T-helper 17 cell (primary cell): ENCODE measurements at places on chromosomes 7 and 10.
A peak's percentile ranks its signal among the peaks of the same experiment; 100 is the strongest.

DNA sequence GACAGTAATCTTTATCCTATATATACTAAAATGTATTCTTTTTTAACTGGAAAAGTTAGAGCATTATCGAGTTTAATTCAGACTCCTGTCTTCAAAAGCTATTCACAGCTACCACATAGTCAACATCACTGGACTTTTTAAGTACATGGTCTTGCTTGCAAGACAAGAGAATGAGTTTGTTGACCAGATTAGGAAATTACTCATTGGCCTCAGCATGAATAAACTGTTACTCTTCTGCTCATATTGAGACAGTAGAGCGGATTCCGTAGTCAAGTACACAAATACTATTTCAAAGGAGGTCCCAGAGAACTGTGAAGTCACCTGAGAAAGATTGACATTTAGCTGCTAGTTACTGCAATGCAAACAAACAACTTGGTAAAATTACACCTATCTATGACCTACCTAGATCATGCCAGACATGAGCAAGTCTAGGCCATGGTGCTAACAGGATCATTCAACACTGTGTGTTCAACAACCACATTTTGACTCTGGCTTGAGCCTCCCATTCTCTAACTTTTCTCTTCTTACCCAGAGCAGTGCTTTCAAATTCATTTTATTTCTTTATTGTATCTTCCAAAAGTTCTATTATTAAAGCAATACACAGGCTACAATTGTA, 280.9 kb downstream of the NEBL start:
- no peak for DNase-seq

DNA sequence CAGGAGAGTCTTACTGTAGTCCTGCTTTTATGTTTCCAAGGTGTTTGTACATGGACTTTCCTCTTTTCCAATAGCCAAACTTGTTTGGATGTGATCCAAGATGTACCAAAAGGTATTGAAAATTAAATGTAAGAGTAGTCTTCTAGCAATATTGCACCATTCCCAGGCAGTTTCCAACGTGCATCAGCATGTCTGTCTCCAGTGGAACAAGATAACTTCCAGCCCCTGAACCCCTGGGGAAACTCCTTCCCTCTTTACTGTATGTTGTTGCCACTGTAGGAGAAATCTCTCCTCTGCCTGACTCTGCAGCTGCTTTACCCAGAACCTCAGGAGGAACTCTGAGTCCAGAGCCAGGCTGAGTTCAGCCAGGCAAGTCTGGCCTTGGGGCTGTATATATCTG, 18.5 kb downstream of the ARMC10 start:
- DNase-seq: no peak

DNA sequence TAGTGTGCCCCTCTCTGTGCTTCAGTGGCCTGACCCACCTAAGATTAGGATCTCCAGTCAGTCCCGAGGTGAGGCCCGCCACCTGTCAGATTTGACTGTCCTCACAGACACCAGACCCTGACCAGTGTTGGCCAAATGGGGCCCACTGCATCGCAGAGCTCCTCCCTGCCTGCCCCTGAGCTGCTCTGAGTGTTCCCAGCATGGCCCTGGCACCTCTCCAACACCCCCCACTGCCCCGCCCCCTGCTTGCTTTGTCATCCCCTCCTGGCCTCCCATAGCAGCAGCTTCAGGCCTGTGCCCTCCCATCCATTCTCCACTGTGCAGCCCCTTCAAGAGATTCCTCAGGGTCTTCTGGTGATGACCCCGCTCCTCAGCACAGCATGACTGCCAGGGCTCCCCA, 67.6 kb downstream of the C10orf120 start:
- DNase-seq: no peak

DNA sequence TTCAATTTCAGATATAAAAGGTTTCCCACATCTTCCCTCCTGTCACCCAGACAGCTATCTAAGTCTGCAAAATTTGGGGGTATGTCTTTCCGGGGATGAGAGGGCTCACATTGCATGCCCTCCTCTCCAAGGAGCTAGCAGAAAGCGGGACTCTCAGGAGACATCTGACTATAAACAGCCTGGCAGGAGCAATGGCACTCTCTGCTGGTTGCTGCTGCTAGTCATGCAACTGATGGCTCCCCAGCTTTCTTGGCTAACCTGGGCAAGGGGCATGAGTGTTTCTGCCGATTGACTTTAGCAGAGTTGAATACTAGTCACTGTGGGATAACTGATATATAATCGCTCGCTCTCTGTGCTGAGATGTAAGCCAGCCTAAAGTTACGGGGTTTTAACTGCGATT, 12.0 kb downstream of the TBX20 start:
- DNase-seq: no peak

- no peak for DNase-seq
Measured at GRCh38 chr10:122290334-122290733, 19.2 kb downstream of the BTBD16 start.

- DNase-seq: no peak
Measured at GRCh38 chr7:8516976-8517375, 83.6 kb downstream of the NXPH1 start.

- DNase-seq: no peak
Measured at GRCh38 chr7:111867348-111867931, 305.1 kb upstream of the IMMP2L start.

DNA sequence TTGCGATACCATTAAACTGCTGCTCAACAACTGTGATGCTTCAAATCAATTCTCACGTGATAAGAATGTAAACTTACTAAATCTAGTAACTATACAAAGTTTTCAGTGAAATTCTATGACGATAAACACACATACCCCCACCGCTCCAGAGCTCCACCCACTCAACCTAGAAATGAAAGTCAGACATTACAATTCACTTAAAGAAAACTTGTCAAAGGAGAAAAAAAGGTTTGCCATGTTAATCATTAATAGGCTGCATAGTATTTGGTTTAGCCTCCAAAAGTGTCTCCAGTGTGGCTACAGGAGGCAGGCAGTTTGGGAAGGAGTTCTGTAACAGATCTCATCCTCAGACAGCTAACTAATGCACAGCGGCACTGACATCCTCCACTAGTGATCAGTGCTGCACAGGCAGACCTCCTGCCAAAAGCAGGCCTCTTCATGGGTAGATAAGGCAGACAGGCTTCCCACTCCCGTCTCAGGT, 3.1 kb downstream of the HERPUD2 start:
- DNase-seq: no peak

- DNase-seq: no peak
Measured at GRCh38 chr10:22278441-22278782, 37.8 kb upstream of the COMMD3 start.

- DNase-seq: no peak
Measured at GRCh38 chr7:139871331-139871730, 42.3 kb downstream of the TBXAS1 start.

- no peak for DNase-seq
Measured at GRCh38 chr10:51706225-51706624, 6.8 kb upstream of the CSTF2T start.

GRCh38 chr7:116177009-116177408, 33.3 kb upstream of the TES start:
- no peak for DNase-seq

GRCh38 chr7:150994141-150994837, 3.5 kb downstream of the NOS3 start:
- no peak for DNase-seq

GRCh38 chr7:41391818-41392217, 311.1 kb downstream of the INHBA start:
- no peak for DNase-seq

DNA sequence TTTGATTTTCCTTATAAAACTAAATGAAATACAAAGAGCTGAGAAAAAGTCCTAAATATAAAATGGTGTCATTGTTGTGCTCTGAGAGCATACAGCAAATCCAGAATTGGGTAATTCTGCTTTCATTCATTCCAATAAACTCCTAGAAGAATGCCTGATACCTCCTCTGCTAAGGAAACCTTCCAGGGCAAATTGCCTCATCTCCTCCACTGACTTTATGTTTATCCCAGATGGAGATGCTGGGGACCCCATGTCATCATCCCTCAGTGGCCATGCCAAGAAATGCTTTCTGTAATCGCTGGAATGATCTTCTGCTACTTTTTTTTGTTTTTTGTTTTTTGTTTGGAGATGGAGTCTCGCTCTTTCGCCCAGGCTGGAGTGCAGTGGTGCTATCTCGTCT, 119.3 kb upstream of the PRKCQ start:
- DNase-seq: no peak

DNA sequence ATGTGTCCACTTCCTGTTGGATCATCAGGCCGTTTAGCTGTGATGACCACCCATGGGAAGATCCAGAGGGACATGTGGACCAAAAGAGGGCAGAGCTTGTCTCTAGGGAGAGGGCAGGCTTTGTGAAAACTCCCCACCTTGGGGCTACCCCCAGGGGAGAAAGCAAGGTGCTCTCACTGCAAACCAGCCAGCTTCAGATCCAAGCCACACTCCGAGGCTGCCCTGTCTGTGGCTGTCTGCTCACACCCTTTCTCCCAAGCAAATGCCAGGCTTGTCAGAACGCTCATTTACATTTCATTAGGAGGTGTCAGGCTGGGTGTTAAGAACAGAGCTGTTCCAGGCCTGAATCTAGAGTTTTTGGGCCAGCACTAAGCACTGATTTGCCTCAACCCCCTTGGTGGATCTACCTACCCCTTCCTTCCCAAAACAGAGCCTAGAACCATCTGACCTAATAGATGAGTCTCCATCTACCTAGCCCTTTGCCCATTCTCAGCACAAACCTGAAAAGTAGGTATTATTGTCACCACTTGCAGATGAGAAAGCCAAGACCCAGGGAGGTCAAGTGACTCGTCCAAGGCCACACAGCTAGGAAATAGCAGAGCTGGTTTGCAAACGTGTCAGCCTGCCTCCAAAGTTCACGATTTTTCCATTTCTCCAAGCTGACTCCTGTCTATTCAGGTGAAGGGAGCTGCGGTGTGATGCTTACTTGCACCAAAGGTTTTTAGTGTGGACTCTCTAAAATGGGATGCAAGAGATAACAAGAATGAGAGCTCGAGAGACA, 130.9 kb downstream of the EMX2 start:
- no peak for DNase-seq

DNA sequence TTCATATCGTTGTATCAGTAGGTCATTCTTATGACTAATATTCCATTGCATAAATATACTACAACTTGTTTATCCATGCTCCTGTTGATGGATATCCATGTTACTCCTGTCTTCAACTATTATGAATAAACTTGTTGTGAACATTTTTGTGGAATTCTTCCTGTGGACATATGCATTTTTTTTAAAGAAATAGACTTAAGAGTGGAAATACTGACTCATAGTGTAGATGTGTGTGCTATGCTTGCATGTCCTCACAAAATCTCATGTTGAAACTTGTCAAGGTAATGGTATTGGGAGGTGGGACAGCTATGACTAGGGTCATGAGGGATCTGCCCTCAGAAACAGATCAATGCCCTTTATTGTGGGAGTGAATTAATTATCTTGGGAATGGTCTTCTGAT, 240.5 kb upstream of the PRSS58 start:
- DNase-seq: no peak

- no peak for DNase-seq
Measured at GRCh38 chr10:62149621-62150020, 119.0 kb downstream of the RTKN2 start.

DNA sequence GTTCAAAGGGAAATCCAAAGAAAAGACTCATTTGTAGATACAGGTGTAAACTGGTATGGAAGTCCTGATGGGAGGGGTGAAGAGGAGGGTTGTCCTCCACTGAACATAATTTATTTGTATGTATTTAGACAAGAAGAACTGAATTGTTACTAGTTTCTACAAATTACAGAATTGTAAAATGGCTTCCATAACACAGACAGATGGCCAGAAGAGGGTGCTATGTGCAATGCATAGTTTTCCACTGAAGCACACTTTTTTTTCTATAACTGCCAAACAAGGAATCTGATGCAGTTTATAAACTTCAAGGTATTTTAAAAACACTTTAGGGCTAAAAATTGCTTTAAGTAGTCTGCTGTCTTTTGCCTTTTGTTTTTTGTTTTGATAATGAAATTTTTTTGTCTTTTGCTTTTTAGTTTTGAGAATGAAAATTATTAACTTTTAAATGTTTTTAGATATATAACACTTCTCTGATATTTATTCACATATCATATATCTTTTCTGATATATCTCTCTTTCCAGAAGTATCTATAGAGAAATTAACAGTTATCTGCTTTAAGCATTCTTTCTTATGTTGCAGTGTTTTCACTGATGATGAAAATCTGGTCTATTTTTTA, 58.5 kb downstream of the PHYHIPL start:
- no peak for DNase-seq

GRCh38 chr10:6203331-6204062, 765 bp downstream of the PFKFB3 start:
- peak; percentile 45 for DNase-seq

DNA sequence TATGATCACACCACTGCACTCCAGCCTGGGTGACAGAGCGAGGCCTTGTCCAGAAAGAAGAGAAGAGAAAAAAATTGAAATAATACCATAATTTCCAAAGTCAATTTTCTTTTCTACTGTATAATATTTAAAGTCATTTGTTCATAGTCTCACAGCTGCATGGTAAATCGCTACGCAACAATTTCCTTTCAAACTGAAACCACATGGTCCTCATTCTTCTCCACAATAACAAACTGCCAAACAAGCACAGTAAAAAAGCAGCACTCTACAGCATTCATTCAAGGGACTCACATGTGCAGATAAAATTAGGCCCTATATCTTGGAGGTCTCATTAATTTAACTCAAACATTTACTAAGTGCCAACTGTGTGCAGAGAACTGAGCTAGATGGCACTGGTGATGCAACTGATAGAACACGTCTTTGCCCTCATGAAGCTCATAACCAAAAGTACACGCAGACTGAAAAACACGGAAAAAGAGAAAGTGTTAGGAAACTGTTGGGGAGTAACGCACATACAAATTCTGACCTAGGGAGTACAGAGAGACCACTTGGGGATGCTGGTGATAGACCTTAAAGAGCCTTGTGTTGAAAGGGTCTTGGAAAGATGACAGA, 68.4 kb upstream of the SRRM3 start:
- DNase-seq: no peak

- DNase-seq: no peak
Measured at GRCh38 chr10:4003348-4003973, 218.5 kb upstream of the KLF6 start.

DNA sequence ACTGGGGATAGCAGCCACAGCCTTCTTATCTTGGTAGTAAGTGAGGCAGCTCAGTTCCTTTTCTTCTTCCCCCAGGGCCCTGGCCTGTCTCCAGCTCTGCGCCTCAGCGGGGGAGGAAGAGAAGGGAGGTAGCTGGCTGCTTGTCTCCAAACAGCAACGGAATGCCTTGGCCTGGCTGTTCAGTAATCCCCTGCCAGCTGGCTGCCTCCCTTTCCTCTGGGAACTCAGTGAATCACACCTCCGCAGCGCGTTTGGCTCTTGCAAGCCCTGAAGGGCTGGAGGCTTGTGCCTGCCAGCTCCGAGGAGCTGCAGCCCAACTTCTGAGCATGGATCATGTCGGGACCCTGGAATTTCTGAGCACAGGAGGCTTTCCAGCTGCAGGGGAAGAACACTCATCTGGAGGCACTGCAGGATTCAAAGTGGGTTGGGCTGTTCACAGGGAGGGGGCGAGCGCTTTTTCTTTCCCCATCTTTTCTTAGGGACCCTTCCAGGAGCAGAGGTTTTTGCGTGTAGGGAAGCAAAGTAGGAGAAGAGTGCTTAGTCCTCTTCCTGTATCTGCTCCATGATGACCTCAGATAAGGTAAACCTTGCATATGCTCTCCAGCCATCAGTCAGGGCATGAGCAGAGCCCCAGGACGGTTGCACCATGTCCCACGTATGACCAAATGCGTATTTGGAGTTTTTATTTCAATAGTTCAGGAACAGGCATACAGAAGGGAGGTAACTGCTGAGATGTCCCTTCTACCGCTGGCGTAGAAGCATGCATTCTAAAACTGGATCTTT, 253.2 kb upstream of the INHBA start:
- no peak for DNase-seq
